ENCODE measurements at places on chromosomes 5 and 9.
A peak's percentile ranks its signal among the peaks of the same experiment; 100 is the strongest.

- peak; percentile 55 for DNase-seq
These were observed 289.4 kb upstream of the DAB2 start for GRCh38 chr5:39714036-39714698.

DNA sequence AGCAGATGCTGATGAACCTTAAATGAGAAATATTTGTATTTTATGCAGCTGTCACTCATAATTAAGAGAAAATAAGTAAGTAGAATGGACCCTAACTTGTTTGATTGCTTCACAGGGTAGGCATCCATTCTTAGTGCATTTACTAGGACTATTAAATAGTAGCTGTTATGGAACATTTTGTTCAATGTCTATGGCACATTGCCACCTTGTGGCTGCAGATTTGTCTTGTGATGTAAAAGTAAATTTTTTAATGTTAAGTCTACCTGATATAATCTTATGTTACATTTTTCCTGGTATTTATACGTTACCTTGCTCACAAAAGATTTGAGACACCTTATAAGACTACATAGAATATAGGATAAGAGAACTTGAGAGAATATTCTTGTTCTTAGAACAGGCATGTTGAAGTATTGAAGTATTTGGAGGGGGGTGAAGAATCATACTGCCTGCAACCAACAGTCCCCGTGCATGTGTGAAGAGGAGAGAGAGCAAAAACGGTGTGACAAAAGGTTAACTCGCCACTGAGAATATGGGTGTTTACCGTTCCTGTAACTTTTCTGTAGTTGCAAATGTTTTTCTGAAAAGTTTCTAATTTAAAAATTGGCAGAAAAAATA, 161.1 kb downstream of the MAST4 start:
- peak; percentile 23 for DNase-seq

DNA sequence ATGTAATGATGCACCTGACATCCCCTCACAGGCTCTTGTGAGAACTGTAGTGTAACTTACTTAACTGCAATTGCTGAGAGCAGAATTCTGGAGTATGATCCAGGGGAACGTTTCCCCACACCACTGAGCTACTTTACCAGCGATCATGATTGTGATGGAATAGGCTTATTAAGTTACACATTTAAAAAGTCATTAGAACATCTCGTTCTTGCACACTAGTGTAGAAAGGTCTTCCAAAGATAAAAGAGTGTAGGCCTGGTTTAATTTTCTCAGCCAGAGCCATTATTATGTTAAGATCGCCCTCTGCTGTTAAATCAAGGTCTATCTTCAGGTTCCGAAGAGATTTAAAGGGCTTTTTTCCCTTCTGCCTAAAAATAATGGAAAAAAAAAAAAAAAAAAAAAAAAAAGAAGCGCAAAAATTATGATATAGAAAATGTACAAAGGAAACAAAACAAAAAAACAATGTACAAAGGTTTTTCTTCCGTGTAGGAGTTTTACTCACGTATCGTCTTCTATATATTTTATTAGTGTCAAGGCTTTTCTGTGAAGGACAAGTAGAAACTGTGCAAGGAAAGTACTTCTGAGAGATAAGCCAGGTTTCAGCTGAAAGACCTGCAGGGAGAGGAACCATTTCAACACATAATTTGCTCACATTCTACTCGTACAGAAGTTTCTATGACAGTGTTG, 18.6 kb upstream of the MOB3B start:
- no peak for DNase-seq

DNA sequence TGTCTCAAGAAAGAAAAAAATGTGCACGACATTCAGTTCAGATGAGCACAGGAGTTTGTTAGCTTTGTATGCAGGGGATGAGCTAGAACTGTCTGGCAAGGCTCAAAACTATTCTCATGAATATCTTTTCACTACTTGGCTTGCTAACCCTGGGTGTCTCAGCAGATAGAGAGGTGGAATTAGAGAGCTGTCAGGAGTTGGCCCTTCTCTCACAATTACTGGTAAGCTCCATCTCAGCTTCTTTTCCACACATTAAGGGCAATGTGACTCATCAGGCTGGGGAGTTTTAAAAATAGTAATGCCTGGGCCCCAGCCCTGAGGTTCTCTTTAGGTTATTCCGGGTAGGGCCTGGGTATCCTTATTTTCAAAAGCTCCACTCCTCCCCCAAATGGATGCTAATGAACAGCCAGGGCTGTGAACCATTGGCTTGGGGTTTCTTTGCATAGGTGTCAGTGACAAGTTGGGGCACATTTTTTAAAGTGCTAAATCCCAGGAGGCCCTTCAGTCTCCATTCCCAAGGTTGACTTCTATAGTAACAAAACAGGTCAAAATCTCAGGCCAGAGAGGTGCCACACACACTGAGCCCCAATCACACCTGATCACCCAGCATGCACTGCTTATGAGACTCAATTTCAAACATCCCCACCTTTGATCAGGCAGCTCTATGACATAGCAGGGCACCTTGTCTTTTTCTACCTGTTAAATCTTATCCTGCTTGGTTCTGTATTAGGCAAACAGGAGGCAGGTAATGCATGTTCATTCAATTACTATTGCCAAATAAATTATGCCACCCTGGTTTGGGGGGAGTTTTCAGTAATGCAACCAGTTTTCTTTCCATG, 239.7 kb upstream of the DAP start:
- no peak for DNase-seq

- no peak for DNase-seq
These were observed 100.7 kb downstream of the YTHDC2 start for GRCh38 chr5:113614191-113614590.

DNA sequence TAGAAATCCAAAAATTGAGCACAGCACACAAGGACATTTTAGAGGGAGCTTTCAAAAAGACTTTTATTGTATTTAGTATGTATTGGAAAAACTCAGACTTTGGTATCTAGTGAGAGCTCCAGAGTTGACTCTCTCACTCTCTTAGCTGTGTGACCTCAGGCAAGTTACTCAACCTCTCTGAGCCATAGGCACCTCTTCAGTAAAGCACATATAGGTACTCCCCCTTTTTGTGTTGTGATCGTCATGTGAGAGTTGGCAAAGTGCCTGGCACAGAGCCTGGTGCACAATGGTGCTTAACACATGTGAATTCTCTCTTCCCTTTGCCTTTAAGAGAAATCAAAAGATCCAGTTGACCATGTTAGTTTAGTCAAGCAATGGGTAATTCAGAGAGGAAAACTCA, 186.2 kb downstream of the TMEM38B start:
- DNase-seq, result no peak

GRCh38 chr5:67644221-67644920, 447.8 kb upstream of the CD180 start:
- DNase-seq, result no peak

DNA sequence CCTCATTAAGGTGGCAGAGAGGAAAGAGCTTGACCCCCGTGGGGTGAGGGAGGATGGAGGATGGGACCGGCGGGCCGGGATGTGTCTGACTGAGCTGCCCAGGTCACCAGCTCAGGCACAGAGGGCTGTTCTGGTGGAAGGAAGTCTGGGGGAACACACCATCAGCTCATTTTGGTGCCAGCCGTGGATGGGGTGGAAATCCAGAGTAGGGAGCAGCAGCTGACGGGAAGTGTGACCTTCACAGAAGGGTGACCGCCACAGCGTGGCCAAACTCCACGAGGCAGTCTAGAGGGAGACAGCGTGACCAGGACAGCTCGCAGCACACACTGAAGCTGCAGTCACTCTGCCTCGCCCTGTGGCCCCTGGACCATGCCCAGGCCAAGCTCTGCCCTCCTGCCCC, 45.3 kb upstream of the PHYKPL start:
- no peak for DNase-seq

GRCh38 chr5:135667673-135668072, 88.9 kb upstream of the CXCL14 start:
- no peak for DNase-seq

- peak; percentile 43 for DNase-seq
These were observed 713 bp downstream of the MOB3B start for GRCh38 chr9:27528886-27529315.

DNA sequence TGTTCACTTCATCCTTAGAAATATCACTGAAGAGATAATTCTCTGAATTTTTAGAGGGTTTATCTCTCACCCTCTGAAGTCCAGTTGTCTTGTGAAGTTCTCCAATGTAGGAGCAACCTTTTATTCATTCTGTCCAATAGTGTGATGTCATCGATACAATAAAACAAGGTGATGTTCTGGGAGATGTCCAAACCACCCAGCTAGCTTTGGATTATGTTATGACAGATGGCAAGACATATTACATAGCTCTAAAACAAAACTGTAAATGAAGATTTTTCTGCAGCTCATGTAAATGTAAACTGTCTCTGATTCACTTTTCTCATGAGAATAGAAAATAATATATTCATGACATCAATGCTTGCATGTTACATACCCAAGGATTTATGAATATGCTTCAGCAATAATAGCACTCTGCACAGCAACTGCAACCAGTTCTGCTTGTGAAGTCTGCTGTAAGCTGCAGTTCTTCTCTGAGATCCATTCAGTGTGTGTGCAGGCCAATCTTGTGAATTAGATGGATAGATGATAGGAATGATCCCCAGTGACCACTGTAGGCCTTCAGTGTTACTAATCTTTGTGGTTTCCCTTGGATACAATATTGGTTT, 172.6 kb upstream of the CDH12 start:
- DNase-seq, result no peak

- no peak for DNase-seq
These were observed 227.0 kb downstream of the DRD1 start for GRCh38 chr5:175216991-175217390.

DNA sequence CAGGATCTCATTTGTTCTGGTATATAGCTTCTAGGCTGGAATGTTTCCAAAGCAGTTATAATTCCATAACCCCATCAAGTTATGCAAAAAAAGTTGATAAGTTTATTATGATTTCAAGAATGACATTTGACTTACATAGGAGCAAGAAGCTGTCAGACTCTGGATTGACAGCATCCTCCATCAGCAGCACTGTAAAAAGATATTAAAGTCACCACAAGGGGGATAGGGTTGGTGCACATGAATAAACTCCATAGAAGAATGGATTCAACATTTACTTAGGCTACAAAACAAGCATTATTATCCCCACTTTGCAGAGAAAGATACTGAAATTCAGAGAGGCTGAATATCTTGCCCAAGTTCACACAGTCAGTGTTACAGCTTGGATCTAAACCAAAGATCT, 208.9 kb upstream of the SLC30A5 start:
- DNase-seq, result no peak

- no peak for DNase-seq
These were observed 232.0 kb downstream of the IRX1 start for GRCh38 chr5:3827624-3828023.

DNA sequence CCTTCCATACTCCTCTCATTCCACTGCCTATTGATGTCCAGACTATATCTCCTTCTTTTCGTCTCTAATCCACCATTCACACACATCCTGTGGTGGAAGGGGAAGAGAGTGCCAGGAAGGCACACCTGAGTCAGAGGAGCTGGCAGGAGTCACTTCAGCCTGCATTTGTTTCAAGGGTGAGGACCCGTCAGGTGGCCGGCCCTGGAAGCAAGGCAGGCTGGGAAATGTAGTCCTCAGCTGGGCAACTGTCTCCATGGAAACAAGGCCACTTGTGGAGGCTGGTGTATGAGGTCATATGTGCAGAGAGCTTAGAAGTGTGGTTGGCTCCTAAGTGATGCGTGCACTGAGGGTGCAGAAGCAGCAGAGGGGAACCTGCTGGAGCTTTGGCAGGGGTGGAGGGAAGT, 278.4 kb downstream of the NSG2 start:
- no peak for DNase-seq

GRCh38 chr9:111483439-111483857, 735 bp downstream of the ECPAS start:
- peak; percentile 58 for DNase-seq

DNA sequence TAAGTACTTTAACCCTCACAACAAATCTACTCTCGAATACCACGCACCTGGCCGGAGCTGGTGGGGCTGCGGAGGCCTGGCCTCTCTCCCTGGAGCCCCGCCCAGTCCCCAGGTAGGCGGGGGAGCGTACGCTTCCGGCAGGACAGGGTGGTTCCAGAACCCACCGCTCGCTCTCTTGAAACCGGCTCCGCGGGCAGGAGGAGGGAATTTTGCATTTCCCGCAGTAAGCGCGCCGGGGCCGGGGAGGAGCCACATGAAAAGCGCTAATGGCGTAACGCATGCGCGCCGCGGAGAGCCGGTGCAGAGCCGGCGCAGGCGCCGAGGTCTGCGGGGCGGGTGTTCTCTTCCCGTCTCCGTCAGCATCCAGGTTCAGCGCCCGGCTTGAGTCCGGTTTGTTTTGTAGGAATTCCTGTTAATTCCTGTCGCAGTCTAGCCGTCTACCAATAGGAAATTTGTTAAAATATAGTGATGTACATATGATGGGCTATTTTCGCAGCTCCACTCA, 20.8 kb downstream of the CAVIN4 start:
- DNase-seq, result peak; percentile 84

GRCh38 chr5:157689942-157690689, 18.8 kb downstream of the C5orf52 start:
- peak; percentile 40 for DNase-seq

DNA sequence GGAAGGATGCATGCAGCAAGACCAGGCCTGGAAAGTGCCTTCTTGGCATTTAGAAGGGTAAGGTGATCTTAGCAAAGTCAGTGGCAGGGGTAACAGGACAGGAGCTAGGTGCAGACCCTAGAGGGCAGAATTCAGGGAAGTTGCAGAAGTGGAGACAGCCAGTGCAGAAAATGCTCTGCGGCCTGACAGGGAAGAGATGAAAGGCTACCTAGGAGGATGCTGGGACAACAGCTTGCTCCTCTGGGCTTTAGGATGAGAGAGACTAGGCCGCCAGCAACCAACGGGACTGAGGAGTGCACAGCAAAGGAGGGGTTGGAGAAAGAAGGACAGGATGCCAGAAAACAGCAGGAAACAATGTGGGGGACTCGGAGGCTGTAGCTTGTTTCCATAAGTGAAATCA, 219.9 kb downstream of the FSTL4 start:
- DNase-seq, result no peak

Measured in CD4-positive, alpha-beta T cell treated with Interleukin-12 subunit alpha and Interleukin-12 subunit beta, for 1 hour (primary cell).